Uterus (tissue), 4 donors: ENCODE measurements at places on chromosomes 7 and 10.

GRCh38 chr7:13508586-13508985 is 480.9 kb downstream of the ETV1 start:
- DNase-seq: no peak

- DNase-seq: no peak
Observed at GRCh38 chr7:148935451-148935850, 51.4 kb upstream of the EZH2 start.

DNA sequence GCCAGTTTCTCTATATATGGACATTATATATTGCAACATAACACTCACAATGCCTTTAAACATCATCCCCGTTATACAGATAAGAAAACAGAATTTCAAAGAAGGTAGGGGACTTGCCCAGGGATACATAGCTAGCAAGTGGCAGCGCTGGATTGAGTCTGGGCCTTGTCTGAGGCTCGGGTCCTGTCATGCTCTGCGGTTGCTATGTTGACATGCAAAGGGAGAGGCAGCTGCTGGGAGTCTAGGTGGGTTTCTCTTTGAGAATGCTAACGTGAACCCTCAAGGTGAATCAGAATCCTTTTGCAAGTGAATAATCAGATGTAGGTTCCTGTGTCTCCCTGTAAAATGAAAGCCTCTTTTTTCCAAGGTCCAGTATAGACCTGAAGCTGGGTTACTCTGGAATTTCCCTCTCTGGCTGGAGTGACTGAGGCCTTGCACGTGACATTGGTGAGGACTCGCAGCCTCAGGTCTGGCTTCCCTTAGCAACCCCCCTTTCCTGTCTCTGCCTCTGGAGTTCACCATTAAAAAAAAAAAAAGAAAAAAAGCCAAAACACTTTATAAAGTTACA is 38.9 kb downstream of the TCF7L2 start:
- no peak for DNase-seq

DNA sequence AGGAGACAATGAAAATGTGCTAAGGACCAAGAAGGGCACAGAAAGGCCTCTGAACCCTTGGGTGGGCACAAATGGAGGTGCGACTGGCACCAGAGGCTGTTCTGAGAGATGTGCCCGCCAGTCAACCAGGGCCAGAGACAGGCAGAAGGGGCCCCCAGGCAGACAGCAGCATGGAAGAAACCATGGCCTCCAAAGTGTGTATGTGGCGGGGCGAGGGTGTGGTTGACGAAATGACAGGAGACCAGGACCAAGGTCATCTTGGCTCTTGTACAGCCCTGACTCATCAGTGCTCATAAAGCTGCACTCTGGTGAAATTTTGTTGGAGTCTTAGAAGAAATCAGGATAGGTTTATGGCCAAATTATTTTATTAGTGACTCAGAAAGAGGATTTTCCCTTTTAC is 4.0 kb upstream of the MRPS24 start:
- peak; percentile 67 for DNase-seq

DNA sequence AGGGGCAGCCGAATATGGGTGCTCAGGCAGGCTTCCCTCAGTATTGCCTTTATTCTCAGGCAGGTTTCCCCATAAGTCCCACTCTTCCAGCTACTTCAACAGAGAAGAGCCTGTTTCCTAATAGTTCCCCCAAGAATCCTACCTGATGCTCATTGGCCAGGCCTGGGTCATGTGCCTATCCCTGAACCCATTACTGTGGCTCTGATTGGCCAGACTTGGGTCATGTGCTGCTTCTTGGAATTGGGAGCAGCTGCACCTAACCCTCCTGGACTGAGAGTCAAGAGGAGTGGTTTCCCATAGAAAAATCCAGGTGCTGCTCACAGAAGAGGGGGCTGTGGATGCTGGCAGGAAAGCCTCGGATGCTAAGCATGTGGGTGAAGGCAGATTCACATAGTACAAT is 21.7 kb downstream of the OPALIN start:
- DNase-seq: no peak

- no peak for DNase-seq
Observed at GRCh38 chr10:61998937-61999336, 97.4 kb downstream of the ARID5B start.

DNA sequence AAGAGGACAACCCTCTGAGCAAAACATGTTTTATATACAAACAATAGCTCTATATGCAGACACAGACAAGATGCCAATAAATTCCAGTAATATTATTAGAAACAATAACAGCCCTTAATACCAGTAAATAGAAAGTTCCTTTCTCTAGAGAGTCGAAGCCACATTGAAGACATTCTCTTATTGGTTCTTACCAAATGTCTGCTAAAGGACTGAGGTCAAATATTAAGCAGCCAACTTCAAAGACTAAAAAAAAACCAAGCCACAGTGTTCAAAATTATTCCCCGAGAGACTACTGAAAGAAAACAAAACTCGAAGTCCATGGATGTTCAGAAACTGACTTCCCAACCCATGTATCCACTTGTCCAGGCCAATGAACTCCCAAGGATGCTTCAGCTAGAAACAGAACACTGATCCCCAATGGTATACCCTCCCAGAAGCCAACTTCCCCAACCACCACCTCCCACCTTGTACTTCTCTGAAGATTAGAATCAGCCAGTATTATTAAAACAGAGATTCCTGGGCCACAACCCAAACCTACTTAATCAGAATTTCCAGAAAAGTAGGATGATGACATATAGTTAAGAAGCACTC is 51.9 kb downstream of the FAM13C start:
- DNase-seq: no peak

- DNase-seq: no peak
Observed at GRCh38 chr7:2650451-2650850, 18.7 kb downstream of the TTYH3 start.

- no peak for DNase-seq
Observed at GRCh38 chr10:23686722-23687121, 247.8 kb downstream of the OTUD1 start.

- DNase-seq: peak; percentile 85
Observed at GRCh38 chr10:62038609-62039190, 137.2 kb downstream of the ARID5B start.
